Osteocyte (in vitro differentiated cells): ENCODE measurements at places on chromosomes 12 and 14. TPM values are rescaled to one million over a fixed set of nuclear protein-coding genes. Genes with fewer than 3 reads are reported as not detected.

- H3K4me3 ChIP-seq = no peak overlapping the region
- H3K4me1 ChIP-seq = peaks cover 21% of the 10 kb centered on the region
- H3K27ac ChIP-seq = no peak overlapping the region
- no peaks in the 10 kb centered on the region for H3K36me3 ChIP-seq
These were observed 142.4 kb upstream of the SLC16A7 start for GRCh38 chr12:59453475-59453874.

DNA sequence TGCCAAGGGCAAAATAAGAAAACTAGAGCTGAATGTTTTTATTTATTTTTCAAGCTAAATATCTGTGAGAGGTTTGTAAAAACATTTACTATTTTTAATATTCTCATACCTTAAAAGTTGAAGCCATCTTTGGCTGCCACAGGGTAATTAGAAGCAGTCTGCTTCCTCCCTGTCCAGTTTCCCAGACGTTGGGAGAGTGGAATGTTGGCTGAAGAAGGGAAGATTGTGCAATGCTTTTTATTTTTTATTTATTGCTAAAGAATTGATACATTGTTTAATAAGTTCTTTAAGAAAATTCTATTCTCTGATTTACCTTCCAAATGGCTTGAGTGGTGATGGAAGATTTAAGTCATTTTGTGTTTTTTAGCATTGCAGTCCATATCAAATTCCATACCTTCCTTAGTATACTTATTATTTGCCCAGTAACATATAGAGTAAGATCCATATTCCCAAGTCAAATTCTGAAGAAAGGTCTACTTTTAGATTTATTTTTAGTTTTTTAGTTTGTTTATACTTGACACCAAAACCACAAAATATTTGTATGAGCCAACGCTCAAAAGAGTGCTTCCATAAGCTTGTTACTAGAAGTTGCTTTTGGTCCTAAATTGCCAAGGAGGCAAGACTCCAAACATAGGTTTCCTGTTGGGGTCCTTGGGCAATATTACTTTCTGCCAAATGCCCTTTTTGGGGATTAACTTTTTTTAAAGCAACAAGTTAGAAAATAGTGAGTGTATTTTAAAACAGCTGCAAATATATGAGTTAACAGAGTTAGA lies 124.0 kb upstream of the CPM start:
- H3K36me3 ChIP-seq = no peaks in the 10 kb centered on the region
- peaks cover 31% of the 10 kb centered on the region for H3K4me1 ChIP-seq

Gene AKAP3
- total RNA-seq = 0.97 and 1.1 TPM in 2 replicates

Gene A2ML1
- total RNA-seq = not detected in 2 replicates
